ENCODE measurements at places on chromosomes 3 and 15.

DNA sequence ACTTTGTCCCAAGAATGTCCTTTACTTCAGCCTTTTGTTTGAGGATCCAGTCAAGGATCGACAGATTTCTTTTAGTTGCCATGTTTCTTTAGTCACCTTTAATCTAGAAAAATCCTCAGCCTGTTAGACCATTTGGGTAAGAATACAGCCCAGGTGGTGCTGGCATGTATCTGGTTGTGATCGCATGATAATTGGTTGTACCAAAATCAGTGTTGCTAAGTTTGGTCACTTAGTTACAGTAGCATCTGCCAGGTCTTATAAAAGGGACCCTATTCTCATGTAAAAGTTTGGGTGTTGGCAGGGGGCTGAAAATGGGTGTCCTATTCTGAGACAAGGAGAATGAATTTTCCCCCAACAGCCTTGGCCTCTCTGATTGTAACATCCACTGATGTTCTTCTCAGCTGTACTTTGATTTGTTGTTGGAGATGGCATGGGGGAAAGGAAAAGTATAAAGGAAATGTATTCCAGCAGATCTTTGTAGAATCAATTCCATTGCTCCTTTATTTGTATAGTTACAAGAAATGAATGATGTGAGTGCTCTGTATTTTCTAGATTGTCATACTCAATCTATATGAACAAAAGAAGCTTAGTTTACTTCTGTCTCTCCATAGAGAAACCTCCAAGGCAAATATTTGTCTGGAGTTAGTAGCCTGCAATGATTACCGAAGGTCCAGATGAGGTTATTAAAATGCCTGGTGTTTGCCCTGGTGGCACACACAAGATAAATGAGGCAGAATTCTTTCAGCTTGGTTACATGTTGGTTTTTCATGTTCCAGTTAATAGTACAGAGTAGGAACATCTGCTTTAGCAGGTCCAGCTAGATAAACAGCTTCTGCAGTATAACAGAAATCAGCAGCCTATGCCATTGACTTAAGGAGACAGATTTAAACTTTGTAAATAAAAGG is 65.7 kb downstream of the CMTM8 start:
- DNase-seq, result no peak

GRCh38 chr3:186162221-186162620 is 53.3 kb upstream of the ETV5 start:
- peak; percentile 64 for DNase-seq

DNA sequence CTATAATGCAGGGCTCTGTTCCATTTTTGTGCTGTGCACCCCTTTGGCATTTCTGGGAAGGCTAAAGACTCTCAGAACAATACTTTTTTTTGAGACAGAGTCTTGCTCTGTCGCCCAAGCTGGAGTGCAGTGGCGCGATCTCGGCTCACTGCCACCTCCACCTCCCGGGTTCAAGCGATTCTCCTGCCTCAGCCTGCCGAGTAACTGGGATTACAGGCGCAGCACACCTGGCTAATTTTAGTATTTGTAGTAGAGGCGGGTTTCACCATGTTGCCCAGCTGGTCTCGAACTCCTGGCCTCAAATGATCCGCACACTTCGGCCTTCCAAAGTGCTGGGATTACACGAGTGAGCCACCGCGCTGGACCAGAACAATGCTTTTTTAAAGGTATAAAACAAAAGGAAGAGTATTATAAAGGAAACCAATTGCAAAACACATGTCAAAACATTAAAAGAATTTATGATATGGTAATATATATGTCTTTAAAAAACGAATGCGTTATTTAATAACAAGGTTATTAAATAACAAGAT is 999 bp downstream of the SQOR start:
- no peak for DNase-seq

DNA sequence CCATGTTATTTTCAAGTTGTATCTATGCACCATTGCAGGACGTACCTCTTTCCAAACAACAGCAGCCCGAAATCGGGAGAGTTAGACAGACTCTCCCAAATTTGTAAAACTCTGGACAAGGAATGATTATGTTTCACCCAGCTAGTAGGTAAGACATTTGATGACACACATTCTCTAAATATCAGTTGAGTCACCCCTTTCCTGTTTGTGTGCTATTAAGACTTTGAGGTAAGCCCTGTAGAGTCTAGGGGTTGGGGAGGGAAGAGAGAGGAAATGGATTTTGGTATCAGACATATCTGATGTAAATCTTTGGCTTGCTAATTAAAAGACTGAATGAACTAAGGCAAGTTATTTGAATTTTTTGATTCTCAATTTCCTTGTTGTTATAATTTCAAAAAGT is 999.0 kb downstream of the TUSC7 start:
- no peak for DNase-seq

GRCh38 chr3:11455956-11456355 is 183.8 kb downstream of the ATG7 start:
- peak; percentile 36 for DNase-seq

Data from Kasumi-1 (cell line).